ENCODE measurements at places on chromosomes 1 and 21.
A peak's percentile ranks its signal among the peaks of the same experiment; 100 is the strongest.

DNA sequence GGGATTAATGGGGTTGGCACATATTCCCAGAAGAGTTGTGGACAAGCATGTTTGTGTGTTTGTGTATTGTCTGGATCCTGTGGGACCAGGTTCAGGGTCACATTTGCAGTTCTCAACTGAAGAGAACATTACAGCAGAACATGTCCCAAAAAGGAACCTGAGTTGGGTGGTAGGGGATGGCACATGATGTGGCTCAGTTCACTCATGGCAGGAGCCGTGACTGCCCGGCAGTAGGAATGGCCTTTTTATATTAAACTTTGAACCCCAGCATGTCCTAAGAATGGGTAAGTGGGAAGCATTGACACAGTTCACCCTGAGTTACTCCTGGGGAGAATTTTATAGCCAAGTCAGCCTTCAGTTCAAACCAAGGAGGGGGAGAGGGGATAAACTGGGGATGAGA lies 41.3 kb downstream of the CXADR start:
- DNase-seq, result no peak

DNA sequence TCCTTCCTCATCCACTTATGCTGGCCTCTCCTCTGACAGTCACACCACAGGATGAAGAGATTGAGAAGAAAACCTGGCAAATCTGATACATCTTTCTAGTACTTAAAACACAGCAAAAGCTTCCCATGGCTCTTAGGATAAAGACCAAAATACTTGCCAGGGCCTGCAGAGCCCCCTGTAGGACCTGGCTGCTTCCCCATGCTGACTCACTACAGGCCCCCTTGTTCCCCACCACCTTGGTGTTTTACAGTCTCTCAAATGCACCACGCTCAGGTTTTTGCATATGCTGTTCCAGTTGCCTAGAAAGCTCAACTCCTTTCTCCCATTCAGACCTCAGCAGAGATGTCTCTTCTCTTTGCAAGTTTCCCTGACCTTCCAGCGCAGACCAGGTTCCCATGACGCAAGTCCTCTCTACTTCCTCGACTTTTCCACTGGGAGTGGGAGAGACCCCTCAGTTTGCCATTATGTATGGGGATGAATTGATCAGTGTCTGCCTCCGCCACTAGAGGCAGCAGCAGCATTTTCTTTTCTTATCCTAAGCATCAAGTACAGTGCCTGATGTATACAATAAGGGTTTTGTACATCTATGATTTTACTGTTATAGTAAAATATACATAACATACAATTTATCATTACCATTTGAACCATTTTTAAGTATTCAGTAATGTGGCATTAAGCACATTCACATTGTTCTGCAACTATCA lies 113.8 kb upstream of the C8B start:
- DNase-seq, result no peak

GRCh38 chr1:44377925-44378784 lies 23.1 kb upstream of the ERI3 start:
- peak; percentile 18 for DNase-seq

DNA sequence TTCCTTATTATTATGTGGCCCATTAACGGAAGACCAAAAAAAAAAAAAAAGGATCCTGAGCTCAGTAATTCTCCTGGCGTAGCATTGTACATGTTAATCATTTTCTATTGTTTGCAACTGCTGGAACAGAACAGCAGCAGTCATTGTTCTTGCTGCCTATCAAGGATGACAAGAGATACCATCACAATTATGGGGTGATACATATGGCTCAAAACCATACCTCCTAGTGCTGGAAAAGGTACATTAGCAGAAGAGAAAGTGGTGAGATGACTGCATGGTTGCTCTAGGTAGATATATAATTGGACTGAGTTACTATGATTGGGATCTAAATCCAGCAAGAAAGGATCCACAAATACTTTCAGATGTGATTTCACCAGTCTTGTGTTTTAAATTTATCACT lies 13.3 kb upstream of the TLR5 start:
- no peak for DNase-seq

DNA sequence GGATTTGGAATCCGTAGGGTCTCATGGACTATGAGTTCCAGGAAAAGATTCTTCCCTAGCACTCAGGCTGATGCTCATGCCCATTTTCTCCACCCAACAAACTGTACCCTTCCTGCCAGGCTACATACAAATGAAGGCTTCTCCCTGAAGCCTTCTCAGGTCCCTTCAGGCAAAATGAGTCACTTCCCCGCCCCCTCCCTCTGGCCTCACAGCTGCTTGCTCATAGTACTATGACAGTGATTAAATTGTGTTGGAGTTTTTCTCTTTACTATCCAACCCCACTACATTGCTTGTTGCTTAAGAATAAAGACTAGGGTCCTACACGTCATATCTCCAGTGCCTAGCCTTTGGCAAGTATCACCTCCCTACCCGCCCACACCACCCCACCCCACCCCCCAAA lies 207.6 kb upstream of the NFIA start:
- peak; percentile 15 for DNase-seq

- DNase-seq, result no peak
Observed at GRCh38 chr21:36606983-36607325, 92.0 kb upstream of the SIM2 start.
